ENCODE measurements at places on chromosomes 2 and 18.

GRCh38 chr2:240159251-240159839 is 18.9 kb upstream of the OTOS start:
- no peak for DNase-seq

DNA sequence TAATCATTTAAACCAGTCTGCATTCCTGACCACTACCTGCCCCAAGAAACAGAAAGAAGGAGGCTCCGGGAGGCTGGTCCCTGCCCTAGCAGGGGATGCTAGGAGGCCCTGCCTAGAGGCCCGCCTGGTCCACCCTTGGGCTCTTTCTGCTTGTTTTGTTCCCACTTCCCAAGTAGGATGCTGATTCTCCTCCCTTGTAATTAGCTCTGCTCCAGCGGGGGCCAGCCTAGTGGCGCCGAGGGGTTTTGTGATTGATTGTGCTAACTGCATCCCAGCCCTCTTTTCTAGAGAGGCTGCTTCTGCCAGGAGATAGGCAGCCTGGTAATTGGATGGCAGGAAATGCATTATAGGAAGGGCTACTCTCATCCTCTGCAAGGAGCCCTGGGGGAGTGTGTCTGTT is 220.0 kb downstream of the LOXHD1 start:
- DNase-seq: no peak

GRCh38 chr2:174888646-174889271 is 116.4 kb downstream of the CHN1 start:
- no peak for DNase-seq

DNA sequence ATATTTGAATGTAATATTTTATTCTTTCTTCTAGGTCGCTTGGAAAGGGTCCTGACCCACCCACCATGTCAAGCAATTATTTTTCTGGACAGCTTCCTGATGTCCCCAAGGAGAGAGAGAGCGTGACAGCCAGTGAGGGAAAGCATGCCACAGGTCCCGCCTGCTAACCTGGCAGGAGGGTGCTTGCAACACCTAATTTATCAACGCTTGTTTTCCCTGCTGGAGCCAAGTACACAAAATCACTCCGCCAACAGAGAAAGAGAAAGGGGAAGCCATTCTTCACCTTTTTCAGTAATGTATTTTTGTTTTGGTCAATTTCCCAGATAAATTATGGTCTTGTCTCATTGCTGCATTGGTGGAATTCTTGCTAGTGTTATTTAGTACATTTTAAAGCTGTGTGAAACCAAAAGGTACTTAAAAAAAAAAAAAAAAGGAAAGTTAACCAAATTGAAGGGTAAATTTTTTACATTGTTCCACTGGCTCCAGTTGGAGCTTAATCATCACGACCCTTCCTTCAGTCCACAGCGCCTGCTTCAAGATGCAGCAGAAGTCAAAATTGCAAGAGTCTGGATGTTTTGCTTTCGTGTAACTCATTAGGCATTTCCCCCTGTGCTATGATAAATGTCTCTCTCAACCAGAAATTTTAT is 88.5 kb upstream of the COPS8 start:
- no peak for DNase-seq

DNA sequence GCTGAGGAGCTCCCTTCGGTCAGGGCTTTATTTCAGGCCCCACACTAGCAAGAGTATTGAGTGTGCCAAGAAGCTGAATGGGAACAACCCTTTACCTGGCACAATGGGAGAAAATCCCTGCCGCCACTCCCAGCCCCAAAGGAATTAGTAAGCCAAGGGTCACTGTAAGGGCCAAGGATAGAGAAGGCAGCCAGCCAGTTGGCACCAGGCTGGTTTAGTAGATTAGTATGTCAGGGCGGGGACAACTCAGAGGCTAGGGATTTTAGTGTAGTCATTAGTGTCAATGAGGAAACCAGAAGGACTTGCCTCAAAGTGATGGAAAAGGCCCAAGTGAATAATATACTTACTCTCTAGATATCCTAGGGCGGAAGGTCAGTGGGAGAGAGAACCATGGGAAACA is 34.9 kb upstream of the CYP26B1 start:
- DNase-seq: no peak

- DNase-seq: no peak
Measured at GRCh38 chr2:74026687-74027241, 42.1 kb downstream of the TET3 start.

DNA sequence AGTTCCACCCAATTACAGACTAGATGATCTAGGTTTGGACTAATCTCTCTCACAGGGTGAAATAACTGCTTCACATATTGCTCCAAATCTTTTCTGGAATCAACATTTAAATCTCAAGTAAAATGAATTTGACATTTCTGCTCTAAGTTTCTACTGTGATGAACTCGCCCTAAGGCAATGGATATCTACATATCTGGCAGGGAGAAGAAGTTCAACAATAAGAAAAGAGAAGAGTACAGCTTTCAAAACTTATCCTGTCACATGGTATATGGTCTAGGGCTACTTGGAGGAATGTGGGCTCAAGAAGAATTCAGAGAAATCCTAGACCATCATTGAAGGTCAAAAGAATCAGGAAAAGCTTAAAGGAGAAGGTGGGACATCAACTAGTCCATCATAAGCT is 440.2 kb downstream of the MBD2 start:
- no peak for DNase-seq

GRCh38 chr2:11580697-11581096 is 46.9 kb downstream of the GREB1 start:
- DNase-seq: no peak

- no peak for DNase-seq
Measured at GRCh38 chr2:98729652-98730051, 1.3 kb downstream of the MGAT4A start.

GRCh38 chr18:5895299-5895875 is at the start of gene TMEM200C:
Gene TMEM200C (minus strand): TSS chr18:5895522. CDS start chr18:5892063, 3,459 bp downstream.
- no peak for DNase-seq

GRCh38 chr2:37564356-37564755 is 107.1 kb downstream of the CDC42EP3 start:
- DNase-seq: no peak

- DNase-seq: no peak
Measured at GRCh38 chr2:17299891-17300540, 218.2 kb downstream of the RAD51AP2 start.

- DNase-seq: no peak
Measured at GRCh38 chr2:78677774-78678173, 347.7 kb upstream of the REG3G start.

DNA sequence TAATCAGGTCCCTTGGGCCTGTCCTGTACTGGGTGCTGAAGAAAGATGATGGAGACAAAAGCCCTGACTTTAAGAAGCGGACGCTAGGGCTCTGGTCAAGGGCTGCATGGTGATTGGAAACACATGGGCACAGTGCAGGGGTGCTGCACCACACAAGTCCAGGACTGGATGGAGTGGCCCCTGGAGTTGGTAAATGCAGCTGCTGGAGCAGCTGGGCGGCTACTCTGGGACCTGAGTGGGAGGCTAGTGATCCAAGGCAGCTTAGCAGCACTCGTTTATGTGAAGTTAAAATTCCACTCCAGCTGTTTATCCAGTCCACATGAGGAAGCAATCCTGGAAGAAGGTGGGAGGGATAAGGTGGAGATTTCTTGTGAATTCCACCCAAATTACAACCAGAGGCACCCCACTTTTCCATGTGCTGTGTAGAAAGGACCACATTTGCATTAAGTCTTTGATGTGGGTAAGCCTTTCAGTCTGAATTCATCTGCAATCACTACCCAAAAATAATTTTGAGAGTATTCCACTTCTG is 24.9 kb downstream of the MERTK start:
- no peak for DNase-seq

GRCh38 chr18:58392324-58393000 is 236.4 kb downstream of the ALPK2 start:
- DNase-seq: no peak

DNA sequence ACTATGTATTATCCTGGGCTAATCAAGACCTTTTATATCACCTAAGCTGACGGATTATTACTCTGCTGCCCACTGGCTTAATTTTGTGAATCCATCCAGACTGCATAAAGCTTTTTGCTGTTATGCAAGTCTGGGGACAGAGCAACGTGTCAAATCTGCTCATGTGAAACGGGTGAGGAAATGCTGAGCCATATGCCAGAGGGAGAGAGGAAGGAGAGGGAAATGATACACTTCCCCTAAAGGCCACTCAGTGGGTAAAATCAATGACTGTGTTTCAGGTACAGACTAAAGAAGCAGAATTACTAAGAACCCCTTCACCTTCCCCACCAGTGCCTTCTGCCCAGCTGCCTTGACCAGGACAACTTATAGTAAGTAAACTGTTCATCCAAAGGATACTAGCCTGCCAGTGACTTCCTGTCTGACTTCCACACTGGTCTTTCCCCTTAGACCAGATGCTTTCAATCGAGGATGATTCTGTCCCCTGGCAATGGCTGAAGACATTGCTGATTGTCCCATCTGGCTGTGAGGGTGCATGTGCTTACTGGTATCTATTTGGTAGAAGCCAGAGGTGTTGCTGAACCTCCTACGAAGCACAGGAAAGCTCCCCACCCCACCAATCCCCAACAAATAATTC is 43.0 kb downstream of the STAT1 start:
- DNase-seq: no peak

DNA sequence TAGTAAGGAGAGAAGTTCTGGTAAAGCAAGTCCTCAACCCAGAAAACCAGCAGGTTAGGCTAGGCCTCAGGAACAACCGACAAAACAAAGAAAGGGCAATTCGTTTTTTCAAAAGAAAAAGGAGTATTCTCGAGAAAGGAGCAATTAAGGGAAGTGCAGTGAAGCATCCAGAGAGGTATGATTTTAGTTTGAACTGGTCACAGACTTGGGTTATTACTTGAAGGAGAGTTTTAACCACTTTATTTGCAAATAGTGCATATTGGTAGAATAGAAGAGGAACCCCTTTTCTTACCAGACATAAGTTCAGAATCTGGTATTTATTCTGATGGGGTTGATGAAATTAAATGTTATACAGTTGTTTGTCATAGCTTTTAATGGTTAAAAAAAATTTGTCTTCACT is 110.0 kb upstream of the GCFC2 start:
- DNase-seq: no peak
